Non-pigmented ciliary epithelial cell (primary cell): ENCODE measurements at places on chromosomes 16 and 17.

- no peak for DNase-seq
These were observed 52.5 kb upstream of the MTSS2 start for GRCh38 chr16:70738083-70738977.

- DNase-seq, result no peak
These were observed 54.0 kb downstream of the ERN1 start for GRCh38 chr17:64075913-64076312.

GRCh38 chr16:30654856-30655255 lies 3.4 kb upstream of the FBRS start:
- no peak for DNase-seq

DNA sequence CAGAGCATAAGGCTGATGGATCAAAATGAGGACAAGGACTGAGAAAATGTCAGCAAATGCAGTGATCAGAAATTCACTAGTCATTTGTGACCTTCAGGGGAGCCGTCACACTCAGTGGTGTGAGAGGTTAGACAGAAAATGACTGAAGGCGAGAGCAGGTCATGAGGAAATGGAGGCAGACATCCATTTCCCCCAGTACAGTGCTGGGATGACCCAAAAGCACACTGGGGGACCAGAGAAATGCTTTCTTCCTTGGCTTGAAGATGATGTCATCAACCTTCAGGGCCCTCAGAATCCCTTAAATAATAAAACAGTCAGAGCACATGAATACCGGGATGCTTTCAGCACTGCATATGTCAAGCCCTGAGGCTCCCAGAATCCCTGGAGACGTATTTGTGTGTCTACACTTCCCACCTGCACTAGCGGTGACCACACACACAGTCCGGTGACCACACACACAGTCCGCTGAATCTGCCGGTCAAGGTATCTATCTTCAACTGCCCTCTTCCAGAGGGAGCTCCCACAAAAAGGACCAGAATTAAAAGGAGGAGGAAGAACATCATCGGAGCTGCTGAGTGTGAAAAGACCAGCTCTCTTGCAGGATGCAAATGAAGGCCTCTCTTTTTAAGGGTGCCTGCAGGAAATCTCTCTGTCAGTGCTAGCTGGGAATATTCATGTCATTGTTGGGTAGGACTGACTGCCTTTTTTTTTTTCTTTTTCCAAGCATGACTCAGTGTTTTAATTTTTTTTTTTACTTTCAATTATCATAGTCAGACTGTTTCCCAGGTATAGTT lies 8.2 kb downstream of the UBE2O start:
- DNase-seq, result no peak

GRCh38 chr16:70706948-70707465 lies 21.2 kb upstream of the MTSS2 start:
- no peak for DNase-seq

DNA sequence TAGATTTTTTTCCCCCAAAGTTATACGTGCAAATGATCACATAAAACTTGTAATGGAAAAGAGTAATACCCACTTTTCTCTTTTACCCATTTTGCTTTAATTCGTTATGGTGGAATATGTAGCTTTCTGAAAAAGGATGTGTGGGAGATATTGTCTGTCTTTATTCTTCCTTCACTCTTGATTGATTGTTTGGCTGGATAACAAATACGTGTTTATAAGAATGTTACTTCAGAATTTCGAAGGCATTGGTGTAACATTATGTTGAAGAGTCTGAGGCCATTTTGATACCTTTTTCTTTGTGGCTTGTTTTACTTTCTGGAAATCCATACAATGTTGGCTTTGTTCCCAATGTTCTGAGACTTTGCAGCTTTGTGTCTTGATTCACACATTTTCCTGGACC lies 71.4 kb downstream of the BCAS3 start:
- no peak for DNase-seq

GRCh38 chr17:41163828-41164227 lies 3.3 kb upstream of the KRTAP4-4 start:
- DNase-seq, result no peak

DNA sequence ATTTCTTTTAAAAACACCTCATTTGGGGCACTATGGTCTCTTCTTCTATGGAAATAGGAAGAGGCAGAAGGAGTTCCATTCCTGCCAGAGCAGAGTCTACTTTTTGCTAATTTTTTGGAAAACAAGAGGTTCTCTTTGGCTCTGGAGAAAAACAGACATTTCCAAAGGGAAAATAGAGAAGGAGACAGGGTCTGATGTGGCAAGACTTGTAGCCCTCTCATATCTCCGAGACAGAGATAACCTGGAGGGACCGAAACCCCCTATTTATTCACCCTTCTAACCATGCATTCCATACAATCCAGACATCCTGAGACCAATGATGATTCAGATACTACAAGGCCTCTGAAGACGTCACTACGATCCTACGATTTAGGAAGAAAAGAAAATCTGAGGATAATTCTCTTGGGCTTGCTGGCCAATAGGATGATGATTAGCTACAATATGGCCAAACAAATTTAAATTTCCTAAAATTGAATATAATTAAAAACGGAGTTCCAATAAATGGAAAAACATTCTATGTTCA lies 70.2 kb downstream of the HIC1 start:
- peak; percentile 77 for DNase-seq

DNA sequence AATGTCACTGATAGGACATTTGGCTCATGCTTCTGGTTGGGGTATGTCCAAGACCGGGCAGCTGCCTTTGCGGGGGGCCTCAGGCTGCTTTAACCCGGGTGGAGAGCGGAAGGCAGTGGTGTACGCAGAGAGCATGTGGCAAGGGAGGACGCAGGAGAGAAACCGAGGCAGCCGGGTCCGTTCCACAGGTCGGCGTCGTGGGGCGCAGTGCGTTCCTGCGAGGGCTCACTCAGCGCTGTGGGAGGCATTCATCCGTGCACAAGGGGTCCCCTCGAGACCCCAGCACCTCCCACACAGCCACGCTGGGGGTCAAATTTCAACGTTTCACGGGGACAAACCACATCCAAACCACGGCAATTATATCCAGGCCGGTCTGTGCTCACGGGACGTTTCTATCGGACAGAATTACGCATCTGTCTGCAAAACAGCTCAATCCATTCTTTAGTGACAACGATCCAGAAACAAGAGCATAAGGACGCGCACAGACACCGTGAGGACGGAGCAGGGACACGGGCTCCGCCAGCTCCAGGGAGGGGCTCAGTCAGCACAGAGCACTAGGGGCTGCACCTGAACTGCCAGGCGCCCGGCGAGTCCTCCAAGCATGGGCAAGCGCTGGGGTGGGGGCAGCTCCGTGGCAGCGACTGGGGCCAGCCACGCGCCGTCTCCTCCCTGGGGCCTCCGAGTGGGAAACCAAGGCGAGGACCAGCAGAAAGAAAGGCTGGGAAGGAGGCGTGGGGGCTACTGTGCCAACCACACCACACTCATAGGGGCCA lies 108.4 kb upstream of the METRNL start:
- DNase-seq, result no peak

DNA sequence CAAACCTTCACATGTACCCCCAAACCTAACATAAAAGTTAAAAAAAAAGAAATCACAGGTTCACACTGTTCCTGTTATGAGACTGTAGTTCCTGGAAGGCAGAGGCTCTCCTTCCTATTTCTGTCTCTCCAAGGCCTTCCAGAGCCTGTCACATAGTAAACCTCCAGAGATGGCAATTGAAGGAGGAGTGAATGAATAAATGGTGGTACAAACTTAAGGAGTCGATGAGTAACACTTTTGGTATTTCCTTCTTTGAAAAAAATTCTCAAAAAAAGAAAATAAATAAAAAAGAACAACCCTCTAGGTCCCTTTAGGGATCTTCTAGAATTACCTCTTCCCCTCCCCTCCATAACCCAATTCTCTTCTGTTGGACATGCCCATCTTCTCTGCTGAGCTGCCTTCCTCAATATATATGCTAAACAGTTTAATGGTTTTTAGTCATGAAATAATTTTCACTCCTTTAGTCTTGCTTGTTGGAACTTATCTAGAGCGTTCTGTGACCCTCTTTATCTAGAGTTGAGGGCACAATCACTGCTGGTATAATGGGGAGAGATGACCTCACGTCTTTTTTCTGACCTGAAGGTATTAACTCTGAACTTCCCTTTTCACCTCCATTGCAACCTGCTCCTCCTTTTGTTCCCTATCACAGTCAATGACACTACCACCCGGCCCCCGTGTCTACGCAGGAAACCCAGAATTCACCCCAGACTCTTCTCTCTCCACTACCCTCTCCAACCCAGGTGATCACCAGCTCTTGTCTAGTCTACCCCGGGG lies 1.7 kb upstream of the TAF15 start:
- DNase-seq, result no peak
